GM23248 (cell line): ENCODE measurements at places on chromosomes 7 and 10. TPM values are rescaled to one million over a fixed set of nuclear protein-coding genes. Genes with fewer than 3 reads are reported as not detected.

Gene GDF2
- total RNA-seq, result not detected in 2 replicates

Gene TMEM196
- total RNA-seq, result not detected in 2 replicates

Gene OR2A7
- 1.1 TPM in 1 of 2 replicates, not detected in the other for total RNA-seq

Gene AMZ1
- total RNA-seq, result 3.4 and 4.4 TPM in 2 replicates

Gene CFAP69
- total RNA-seq, result 6.9 and 13.5 TPM in 2 replicates

Gene SPAM1
- total RNA-seq, result not detected in 2 replicates

Gene CYP2C9
- not detected in 2 replicates for total RNA-seq

- peak overlapping the region; percentile 86 for H3K27ac ChIP-seq
- H3K36me3 ChIP-seq, result no peaks in the 10 kb centered on the region
- peak overlapping the region; percentile 59 for H3K4me3 ChIP-seq
- no peaks in the 10 kb centered on the region for H3K27me3 ChIP-seq
Observed at GRCh38 chr7:140316165-140316661, 82.1 kb downstream of the SLC37A3 start.

DNA sequence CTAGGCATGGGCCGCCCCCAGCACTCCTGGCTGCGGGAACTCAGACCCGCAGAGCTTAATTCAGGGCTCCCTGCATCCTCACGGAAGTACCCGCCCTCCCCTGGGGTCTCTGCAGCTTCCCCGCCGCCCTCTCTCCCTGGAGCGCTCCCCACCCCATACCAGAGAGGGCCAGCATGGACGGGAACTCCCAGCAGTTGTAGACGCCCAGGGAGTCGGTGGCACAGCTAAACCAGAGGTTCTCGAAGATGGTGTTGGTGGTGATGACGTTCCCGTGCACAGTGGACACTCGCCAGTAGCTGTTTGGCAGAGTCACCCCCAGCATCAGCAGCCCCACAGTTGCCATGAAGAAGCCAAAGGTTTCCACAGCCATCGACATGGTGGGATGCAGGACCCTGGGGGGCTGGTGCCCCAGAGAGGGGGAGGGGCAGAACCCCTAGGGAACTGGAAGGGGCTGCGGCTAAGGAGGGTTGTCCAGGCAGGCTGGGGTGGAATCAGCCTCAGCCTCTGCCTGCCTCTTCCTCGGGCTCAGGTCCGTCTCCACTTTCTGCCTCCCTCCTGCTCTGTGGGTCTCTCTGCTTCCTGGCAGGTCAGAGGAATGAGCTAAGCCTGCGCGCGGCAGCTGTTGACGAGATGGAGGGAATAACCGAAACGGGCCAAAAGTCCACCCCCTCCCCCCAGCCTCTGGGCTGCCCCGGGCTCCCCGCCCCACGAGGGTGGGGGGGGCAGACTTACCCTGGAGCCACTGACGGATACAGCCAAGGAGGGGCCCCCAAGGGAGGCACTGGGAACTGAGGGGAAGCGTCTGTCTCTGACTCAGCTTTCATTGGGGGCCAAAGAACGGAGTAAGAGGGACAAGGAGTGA, at the start of gene CLDN15:
Gene CLDN15 (minus strand): TSS at position 597 of the 862 bp plus-strand sequence. CDS start 221 bp downstream, at position 376.
- peak; percentile 69 for DNase-seq
- H3K4me3 ChIP-seq, result no peak within 1 kb of the TSS
- H3K36me3 ChIP-seq, result no peaks in the 10 kb centered on the region
- H3K27ac ChIP-seq, result peak within 1 kb of the TSS; percentile 24
- H3K27me3 ChIP-seq, result no peaks in the 10 kb centered on the region

- H3K36me3 ChIP-seq, result no peaks in the 10 kb centered on the region
- no peak for DNase-seq
- no peak overlapping the region for H3K4me3 ChIP-seq
- H3K27me3 ChIP-seq, result no peaks in the 10 kb centered on the region
- no peak overlapping the region for H3K27ac ChIP-seq
Observed at GRCh38 chr7:50264908-50265307, 39.6 kb upstream of the IKZF1 start.

GRCh38 chr10:4127518-4128315, 342.7 kb upstream of the KLF6 start:
- H3K27me3 ChIP-seq, result no peaks in the 10 kb centered on the region
- H3K4me1 ChIP-seq, result peaks cover 16% of the 10 kb centered on the region
- no peak for DNase-seq
- no peak overlapping the region for H3K4me3 ChIP-seq
- H3K36me3 ChIP-seq, result no peaks in the 10 kb centered on the region

- no peak for DNase-seq
- no peak overlapping the region for H3K27ac ChIP-seq
- peaks cover 12% of the 10 kb centered on the region for H3K4me1 ChIP-seq
- no peaks in the 10 kb centered on the region for H3K27me3 ChIP-seq
- no peak overlapping the region for H3K4me3 ChIP-seq
Observed at GRCh38 chr7:44183386-44183785, 5.9 kb downstream of the GCK start.

DNA sequence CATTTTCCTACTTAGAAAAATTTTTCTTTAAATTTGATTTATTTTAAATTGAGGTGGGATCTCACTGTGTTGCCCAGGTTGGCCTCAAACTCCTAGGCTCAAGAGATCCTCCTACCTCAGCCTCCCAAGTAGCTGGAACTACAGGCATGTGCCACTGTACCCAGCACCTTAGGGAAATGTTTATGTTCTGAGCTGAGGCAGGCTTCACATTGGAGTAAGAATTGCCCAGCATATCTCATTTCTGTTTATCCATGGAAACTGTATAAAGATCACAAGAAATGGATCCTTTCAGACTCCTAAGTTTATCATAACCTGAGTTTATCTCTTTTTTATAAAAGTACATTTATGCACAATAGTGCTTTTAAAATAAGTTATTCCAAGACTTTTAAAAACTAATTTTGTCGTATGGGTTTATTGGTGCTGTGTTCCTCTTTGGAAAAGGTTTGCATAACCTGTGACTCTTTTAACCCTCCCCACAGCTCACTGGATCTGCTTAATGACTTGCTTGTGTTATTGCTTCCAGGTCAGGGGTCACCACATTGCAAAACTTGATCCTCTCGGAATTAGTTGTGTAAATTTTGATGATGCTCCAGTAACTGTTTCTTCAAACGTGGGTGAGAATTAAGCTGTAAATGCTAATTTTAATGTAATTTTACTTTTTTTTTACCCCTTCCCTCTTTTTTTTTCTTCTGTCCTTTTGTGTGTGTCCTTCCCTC, 40.7 kb downstream of the OGDH start:
- H3K4me1 ChIP-seq, result no peaks in the 10 kb centered on the region
- no peak overlapping the region for H3K27ac ChIP-seq
- peaks cover 14% of the 10 kb centered on the region for H3K36me3 ChIP-seq
- DNase-seq, result no peak
- H3K4me3 ChIP-seq, result no peak overlapping the region

DNA sequence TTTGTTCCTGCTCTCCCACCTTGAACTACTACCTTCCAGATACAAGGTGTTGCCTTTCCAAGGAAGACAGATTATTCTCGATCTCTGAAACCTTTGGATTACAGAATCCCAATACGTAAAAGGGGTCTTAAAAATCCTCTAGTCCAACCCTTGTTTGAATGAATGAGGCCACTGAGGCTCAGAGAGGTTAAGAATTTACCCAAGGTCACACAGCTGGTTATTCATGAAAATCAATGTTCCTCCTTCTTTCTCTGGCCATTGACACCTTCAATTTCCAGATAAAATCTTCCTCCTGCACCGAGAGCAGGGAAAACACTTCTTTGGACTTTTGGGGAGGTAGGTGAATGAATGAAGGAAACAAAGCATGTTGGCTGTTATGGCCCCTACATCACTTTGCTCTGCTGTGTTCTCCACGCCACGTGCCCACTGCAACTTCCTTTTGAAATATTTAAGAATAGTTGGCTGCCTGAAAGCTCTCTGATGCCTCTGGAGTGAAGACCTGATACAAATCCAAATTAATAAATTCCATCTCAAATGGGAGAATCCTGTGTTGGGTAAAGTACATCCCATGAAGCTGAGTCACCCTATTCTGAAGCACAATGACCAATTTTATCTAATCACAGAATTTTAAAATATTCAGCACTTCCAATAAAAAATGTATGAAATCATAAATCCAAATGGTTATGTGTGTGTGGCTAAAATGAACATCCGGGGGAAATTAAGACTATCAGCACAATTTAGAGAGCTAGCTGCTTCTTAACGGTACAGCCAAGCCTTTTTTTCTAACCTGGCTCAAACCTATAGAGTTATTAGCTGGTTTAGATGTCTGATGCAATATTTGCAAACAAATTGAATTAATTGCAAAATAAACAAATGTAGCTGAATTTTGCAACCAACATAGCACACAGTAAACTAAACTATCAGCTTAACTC, 7.3 kb downstream of the SVIL start:
- peak; percentile 80 for DNase-seq
- peak overlapping the region; percentile 34 for H3K27ac ChIP-seq
- peaks cover 17% of the 10 kb centered on the region for H3K4me1 ChIP-seq
- H3K36me3 ChIP-seq, result no peaks in the 10 kb centered on the region
- H3K27me3 ChIP-seq, result no peaks in the 10 kb centered on the region

DNA sequence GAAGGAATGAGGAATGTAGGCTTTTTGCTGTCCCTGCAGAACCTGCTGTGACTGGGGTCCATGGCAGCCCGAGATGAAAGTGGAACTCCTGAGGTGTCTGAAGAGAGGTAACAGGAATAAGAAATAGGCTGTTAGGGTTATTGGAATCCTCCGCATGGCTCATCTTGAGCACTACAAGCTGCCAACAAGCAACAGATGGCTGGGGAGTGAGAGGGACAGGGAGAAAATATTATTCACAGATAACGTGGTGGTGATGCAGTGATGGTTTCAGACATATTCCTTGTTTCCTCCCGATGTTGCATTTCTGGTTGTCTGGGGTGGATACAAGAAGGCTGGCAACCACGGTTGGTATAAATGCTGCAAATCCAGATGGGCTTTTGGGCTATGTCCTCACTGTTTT, 46.1 kb downstream of the AP3M1 start:
- no peaks in the 10 kb centered on the region for H3K4me1 ChIP-seq
- no peaks in the 10 kb centered on the region for H3K27me3 ChIP-seq
- DNase-seq, result no peak
- no peak overlapping the region for H3K4me3 ChIP-seq
- H3K36me3 ChIP-seq, result peaks cover 86% of the 10 kb centered on the region

- no peaks in the 10 kb centered on the region for H3K27me3 ChIP-seq
- H3K4me3 ChIP-seq, result no peak overlapping the region
- no peaks in the 10 kb centered on the region for H3K36me3 ChIP-seq
Observed at GRCh38 chr7:147896121-147896520, 694.4 kb upstream of the C7orf33 start.

- peak; percentile 22 for DNase-seq
- H3K4me1 ChIP-seq, result no peaks in the 10 kb centered on the region
- no peaks in the 10 kb centered on the region for H3K27me3 ChIP-seq
- no peaks in the 10 kb centered on the region for H3K36me3 ChIP-seq
- no peak overlapping the region for H3K4me3 ChIP-seq
Observed at GRCh38 chr10:71349406-71349805, 30.3 kb downstream of the SLC29A3 start.

DNA sequence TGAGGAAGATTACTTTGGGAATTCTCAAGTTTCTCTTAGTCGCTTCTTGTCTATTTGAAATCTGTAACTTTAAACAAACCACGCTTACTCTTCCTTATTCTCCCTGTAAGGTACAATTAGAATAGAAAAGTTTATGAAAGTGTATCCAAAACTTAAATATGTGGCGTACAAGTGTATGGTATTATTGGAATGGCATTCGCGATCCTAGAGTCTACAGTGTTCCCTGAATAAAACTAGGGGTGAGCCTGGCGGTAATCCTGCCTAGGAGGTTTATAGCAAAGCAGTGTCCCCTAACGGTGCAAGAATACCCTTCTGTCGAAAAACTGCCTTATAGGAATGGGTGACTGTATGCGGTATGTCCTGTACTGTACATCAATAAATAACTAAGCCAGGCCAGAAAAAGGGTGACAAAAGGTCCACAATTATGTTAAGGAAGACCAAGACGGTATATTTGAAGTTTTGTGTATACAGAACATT, 1.2 kb downstream of the TASOR2 start:
- H3K27ac ChIP-seq, result peak overlapping the region; percentile 88
- H3K27me3 ChIP-seq, result no peaks in the 10 kb centered on the region
- H3K36me3 ChIP-seq, result no peaks in the 10 kb centered on the region
- peak; percentile 46 for DNase-seq
- peaks cover 14% of the 10 kb centered on the region for H3K4me1 ChIP-seq

GRCh38 chr10:129968020-129968852, 4.2 kb upstream of the EBF3 start:
- H3K27ac ChIP-seq, result no peak overlapping the region
- peaks cover 7% of the 10 kb centered on the region; the same call in 1 of the 2 replicates for H3K4me1 ChIP-seq
- H3K36me3 ChIP-seq, result no peaks in the 10 kb centered on the region

DNA sequence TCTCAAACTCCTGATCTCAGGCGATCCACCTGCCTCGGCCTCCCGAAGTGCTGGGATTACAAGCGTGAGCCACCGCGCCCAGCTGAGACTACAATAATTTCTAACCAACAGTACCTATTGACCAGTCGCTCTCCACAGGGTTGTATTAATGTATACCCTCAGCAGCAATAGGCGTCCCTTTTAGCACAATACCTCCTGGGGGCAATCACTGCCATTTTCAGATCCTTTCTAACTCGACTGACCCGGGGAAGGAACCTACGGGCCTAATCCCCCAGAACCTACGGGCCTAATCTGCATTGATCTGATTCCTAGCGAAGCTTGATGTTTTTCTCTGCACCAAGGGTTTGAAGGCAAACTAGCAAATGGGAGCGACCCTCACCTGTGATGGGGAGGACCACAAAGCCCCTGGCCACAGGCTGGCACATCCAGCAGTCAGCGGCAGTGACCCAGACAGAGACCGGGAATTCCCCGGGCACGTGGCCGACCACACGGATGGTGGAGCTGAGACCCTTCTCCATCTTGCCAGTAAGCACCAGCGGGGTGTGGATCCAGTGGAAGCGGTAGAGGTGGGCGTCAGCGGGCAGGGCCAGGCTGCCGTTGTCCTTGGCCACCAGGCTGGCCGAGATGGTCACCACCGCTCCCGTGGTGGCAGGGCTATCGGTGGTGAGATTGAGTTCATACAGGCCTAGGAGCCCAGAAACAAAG, 6.9 kb downstream of the TMEM130 start:
- H3K4me1 ChIP-seq, result no peaks in the 10 kb centered on the region; the same call in 1 of the 2 replicates
- H3K4me3 ChIP-seq, result no peak overlapping the region
- DNase-seq, result no peak
- no peaks in the 10 kb centered on the region for H3K36me3 ChIP-seq

DNA sequence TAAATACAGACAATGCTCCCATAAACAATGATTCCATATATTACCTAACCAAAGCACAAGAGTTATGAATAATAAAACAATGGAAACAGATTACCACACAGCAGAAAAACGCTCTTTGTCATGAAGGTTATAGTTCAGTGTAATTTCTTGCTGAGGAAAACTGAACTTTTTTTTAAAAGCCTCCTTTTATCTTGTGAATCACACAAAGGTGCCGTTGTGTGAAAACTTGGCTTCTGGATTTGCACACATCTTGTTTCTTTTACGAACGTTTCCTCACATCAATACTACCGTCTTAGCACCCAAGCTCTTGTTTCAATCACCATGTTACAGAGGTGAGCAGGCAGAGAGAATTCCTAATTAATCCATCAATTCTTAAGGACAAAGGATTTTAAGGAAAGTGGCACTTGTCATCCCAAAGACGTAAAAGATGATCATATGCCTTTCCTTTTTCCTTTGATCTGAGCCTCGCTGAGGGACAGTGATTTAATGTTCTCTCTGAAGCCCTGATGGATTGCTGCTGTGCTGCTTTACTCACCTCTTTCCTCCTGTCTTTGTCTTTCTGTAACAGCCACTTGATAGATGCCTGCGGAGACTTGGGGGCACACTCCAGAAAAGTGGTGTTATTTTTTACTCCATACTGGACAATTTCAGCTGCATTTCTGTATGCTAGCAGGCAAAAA, 110.1 kb downstream of the CD36 start:
- H3K36me3 ChIP-seq, result peaks cover 96% of the 10 kb centered on the region
- no peaks in the 10 kb centered on the region; the same call in 1 of the 2 replicates for H3K4me1 ChIP-seq
- H3K4me3 ChIP-seq, result no peak overlapping the region
- no peak overlapping the region for H3K27ac ChIP-seq
- DNase-seq, result no peak

GRCh38 chr7:95646350-95646749, 50.0 kb upstream of the PDK4 start:
- H3K27ac ChIP-seq, result no peak overlapping the region
- H3K4me3 ChIP-seq, result no peak overlapping the region
- no peaks in the 10 kb centered on the region for H3K4me1 ChIP-seq
- no peaks in the 10 kb centered on the region for H3K36me3 ChIP-seq
